ENCODE measurements at places on chromosomes 4 and X.
A peak's percentile ranks its signal among the peaks of the same experiment; 100 is the strongest.

- DNase-seq: no peak
Observed at GRCh38 chrX:57951666-57952319, 41.5 kb upstream of the ZXDA start.

DNA sequence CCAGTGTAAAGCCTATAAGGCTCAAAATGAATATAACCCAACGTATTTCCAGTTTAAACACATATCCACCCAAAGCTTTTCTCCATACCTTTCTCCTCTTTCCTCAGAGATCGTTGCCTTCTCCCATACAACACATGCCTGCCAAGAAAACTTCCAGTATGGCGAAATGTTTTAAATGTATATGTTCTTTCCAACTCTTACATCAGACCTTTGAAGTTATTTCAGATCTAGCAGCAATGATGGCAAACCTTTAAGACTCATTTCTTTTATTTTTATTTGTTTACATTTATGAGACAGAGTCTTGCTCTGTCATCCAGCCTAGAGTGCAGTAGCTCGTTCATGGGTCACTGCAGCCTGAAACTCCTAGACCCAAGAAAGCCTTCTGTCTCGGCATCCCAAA is 265.4 kb downstream of the BMPR1B start:
- DNase-seq: no peak

DNA sequence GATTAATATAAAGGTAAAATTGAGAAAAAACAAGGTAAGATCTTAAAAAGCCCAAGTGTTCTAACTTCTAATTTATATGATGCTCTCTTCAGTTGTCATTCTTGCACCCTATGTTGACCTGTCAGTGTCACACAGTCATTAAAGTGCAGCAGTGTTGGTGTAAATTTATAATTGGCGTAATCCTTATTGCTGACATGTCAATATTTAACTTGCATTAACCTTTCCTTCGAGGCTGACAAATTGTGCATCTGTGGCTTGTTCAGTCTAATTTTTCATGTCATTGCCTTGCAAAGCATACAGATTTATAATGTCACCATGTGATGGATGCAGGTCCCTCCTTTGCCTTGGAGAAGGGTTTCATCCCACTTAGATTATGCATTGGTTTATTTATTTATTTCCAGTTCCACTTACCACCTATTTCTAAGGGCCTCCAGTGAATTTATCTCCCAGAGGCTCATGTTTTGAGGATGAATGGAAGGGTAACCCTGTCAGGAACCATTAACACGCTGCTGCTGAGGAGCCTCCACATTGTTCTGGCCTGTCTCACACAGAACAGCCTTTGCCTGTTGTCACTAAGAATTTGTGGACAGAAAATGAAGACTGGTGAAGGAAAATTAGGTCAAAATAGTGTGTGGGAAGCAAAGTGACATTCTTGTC is 1098.5 kb upstream of the LCORL start:
- DNase-seq: no peak

DNA sequence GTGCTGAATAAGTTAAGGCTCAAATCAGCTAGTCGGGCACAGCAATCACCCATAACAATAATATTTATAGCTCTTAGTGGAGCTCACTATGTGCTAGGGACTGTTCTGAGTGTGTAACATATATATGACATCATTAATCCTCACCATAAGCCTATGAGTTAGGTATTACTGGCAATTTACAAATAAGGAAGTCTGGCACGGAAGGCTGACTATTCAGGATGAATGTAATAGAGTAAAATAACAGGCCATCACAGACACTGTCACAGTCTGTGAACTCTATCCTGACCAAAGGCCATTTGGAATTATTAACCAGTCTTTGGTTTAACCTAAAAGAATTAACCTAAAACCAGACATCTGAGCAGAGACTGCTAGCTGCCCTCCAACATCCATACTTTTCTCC is 119.3 kb downstream of the C4orf51 start:
- DNase-seq: no peak

DNA sequence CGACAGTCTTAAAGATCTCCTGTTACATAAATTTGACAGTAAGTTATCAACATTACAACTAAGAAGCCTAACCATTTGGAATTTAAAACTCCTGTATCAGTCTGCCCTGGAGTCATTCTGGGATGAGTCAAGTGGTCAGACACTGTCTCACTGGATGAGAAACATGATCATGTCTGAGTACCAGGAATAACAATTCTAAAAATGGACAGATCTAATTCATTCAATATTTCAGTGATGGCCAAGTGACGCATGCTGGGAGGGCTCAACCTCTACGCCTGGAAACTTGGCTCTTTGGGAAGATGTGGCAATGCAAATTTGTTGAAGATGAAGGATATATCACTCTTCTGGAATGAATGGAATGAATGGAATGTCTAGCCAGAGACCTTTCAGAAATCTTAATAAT is 1427.2 kb downstream of the STIM2 start:
- peak; percentile 100 for DNase-seq

- no peak for DNase-seq
Observed at GRCh38 chrX:39416547-39417260, 615.4 kb downstream of the MID1IP1 start.

GRCh38 chr4:98557194-98557892 is 101.1 kb downstream of the TSPAN5 start:
- no peak for DNase-seq

- peak; percentile 2 for DNase-seq
Observed at GRCh38 chr4:105022811-105023667, 123.6 kb upstream of the TET2 start.

- no peak for DNase-seq
Observed at GRCh38 chrX:21656587-21657317, 1.4 kb downstream of the KLHL34 start.

GRCh38 chr4:74044677-74045076 is 6.2 kb upstream of the CXCL3 start:
- DNase-seq: peak; percentile 40
